ENCODE measurements at places on chromosomes 5 and 9.

DNA sequence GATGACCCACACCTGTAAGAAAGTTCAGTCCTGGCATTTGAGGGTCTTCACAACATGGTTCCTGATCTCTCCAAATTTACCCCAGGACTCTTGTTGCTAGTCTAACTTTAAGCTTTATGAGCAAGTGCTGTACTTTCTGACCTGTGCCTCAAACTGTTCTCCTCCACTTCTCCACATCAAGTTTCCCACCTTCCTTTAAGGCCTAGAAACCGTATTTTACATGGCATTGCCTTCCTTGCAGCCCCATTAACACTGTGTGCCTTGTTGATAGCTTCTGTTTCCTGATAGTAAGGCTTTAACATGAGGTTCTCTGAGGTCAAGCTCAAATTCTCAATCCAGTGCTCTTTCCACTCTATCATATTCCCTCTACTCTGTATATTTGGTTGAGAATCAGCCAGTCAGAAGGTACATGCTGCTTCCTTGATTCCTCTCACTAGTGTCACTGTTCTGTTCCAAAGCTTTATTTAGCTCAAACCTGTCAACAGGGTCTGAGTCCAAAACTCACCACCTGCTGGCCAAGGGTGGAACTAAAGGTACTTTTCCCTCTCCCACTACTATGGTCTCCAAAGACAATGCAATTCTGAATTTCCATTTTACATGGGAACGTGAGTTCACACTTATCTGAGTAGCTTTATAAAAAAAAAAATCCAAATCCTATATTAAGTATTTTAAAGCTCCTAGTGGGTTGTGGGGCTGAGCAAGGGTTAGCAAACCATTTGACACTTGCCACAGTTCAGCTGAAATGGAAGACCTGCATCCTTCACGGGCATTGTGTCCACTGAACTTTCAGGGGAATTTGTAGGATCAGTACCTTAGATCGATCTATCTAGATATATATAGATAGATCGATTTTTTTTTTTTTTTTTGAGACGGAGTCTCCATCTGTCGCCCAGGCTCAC, 21.1 kb downstream of the VCP start:
- no peak for DNase-seq

- no peak for DNase-seq
Observed at GRCh38 chr9:109440117-109440515, 58.0 kb downstream of the PTPN3 start.

GRCh38 chr5:139335811-139336210, 5.8 kb upstream of the PAIP2 start:
- no peak for DNase-seq

DNA sequence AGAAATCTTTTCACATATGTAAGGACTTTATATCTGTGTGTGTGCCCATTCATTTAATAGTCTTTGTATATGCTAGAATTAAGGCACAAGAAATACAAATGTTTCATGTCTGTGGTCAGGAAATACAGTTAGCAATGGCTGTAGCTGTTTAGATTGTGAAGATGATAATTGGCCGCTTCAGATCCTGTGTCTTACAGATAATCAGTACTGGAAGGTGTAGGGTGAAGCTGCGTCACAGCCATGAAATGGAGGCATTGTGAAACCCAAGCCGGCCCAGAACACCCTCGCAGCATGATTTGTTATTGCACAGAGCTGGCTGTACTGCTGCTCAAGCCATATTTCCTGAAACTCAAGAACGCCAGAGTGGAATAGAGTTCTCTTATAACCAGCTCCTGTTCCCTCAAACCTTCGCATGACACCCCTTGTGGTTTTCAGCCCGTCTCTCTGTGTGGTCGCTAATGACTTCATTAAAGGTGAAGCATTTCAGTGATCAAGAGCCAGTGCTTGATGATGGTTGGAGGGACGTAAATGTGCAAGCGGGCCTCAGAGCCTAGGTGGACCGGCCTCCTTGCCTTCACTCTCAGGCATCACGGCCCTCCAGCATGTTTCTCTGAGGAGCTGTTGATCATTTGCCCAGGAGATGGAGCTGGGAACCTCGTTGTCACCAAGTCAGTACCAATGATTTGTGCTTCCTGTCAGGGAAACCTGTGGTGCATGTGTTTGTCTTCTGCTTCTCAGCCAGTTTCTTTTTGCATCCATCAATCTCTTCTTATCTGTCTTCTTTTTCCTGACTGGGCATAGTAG, 80.1 kb downstream of the F2RL2 start:
- DNase-seq: no peak

DNA sequence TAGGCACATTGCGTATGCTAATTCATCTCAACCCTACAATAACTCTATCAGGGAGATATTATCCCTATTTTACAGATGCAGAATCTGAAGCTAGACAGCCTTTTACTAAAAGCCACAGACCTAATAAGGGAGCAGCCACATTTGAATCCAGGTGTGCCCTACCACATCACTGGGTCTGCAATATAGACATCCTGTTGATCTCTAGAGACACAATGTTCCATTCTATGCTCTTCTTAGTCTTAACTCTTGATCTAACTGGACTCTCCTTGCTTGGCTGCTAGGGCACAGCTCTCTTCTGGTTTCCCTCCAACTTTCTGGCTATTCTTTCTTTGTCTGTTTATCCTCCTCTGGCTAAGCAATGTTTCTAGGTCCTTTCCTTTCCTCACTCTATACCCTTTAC, 1.4 kb upstream of the SPATA6L start:
- no peak for DNase-seq

DNA sequence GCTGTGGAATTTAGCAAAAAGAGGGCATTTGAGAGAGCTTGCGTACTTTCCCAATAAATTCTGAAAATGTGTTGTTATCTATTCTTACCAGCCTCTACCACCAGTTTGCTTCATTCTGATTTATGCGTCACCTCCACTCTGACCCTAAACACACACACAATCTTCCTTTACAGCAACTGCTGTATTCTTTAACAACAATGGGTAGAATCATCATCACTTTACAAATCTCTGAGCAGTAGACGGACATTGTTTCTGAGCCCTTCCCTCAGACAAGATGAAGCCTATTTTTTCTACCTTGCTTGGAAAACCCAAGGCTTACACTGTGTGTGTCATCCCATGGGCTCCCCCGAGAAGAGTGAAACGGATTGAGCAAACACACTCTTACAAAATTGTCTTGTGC, 83.1 kb upstream of the RASA1 start:
- no peak for DNase-seq

DNA sequence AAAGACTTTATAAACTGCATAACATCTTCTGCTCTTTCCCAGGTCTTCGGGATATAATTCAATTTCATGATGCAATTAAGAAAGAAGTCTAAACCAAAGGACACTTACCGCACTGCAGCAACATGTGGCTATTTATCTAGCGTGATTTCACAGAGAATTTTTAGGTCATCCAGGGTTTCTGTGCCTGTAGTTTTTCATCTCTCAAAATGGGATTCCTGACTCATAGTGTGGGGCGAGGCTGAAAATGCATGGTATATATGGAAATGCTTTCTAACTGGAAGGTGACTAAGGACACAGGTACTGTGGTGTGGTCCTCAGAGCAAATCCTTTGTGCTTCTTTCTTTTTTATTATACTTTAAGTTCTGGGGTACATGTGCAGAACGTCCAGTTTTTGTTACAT, 557.7 kb upstream of the KLF4 start:
- DNase-seq: no peak

DNA sequence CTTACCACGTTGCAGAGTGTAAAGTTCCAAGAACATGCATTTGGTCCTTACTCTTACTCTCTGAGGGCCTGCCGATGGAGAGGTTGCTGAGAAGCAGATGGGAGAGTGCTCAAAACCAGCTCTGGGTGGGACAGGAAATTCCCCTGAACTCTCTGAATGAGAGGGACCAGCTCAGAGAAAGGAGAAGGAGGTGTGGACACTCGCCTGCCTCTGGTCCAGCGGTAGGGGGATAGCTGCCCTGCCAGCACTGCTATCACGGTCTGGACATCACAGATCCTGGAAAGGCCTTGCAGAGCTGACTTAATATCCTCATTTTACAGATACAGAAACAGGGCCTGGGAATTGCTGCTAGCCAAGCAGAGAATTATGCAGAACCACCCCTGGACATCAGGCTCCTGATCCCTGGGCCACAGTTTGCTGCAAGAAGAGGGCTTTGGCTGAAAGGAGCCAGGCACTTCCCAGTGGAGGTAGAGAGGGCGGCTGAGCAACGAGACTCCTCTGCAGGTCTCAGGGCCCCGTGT, 4.9 kb downstream of the TRAF1 start:
- no peak for DNase-seq

DNA sequence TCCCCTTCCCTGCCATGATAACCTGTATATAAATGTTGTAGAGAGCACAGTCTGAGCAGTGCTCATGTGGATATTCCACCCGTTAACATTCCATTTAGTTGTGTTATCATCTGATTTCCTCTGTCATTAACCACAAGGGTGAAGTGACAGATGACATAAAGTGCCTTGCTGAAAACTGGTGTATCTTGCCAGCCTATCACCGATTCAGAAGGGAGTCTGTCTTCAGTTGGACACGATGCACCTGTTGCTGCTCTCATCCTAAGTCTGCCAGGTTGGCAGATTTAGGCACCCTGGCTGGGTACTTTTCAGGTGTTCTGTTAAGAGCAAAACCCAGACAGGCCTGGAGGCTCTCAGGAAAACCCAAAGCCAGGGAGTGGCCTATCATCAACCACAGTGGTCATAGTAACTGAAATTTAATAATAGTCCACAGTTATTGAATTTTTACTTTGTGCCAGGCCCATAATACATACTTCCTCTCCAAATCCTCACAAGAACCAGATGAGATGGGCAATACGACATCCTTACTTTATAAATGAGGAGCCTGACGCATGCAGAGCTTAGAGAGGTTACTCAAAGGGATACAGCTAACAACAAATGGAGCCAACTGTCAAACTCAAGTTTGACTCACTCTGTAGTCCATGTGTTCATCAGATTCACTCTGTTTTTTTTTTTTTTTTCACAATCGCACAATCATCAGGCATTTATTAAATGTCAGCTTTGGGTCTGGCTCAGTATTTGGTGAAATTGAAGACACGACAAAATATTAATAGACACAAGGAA, 100.7 kb upstream of the SPRY4 start:
- no peak for DNase-seq

DNA sequence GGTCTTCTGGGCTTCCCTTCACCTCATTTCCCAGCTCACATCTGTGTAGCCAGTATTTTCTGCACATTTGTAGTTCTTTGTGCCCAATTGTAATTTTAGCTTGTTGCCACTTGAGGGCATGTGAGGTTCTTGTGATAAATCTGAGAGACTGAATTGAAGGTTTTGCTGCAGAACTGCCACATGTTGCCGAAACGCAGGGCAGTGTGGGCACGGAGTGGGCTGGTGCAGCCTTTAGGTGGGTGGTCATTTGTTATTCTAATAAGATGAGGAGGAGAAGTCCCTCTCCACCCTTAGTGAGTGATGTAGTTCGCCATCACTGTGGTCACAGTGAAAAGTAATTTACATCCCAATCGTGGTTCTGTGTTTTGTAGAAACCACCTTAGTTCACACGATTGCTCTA, 21.2 kb downstream of the OTULIN start:
- no peak for DNase-seq

DNA sequence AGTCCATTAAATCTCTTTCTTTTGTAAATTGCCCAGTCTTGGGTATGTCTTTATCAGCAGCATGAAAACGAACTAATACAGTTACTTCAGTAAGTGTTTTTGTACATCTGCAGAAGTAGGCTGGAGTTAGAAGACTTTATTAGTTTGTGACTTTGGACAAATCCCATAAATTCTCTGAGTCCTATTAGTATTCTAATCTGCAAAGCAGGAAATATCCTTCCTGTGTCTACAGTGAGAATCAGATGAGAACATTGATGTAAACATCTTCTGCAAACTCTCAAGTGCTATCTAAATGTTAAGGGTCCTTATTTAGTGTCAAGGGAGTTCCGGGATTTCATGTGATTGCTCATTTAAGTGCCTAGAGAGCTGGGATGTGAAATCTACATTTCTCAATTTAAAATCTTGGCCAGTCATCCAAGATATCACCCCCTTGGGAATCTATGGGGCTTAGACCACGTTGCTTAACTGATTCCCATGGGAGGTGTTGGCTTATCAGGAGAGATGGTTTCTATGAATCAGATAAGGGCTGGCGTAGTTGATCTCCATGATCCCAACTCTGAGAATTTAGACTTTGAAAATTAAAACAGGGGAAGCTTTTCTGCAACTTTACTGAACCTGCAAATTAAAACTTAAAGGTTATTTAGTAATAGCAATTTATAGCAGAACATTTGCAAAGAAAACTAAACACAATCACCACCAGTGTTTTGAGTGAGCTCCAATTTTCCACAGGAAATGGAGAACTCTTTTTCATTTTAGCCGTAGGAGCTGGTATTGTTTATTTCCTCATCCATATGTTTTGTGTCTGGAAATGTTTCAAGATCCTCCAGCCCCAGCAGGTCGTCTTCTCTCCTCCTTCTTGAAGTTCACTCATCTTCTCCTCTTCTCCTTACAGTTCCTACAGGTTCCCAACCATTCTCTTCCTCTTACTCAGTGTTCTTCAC, 241.6 kb upstream of the CD180 start:
- DNase-seq: no peak

GRCh38 chr9:84173961-84174360, 166.6 kb downstream of the SLC28A3 start:
- DNase-seq: no peak

GRCh38 chr5:99621772-99622681, 693.2 kb upstream of the CHD1 start:
- no peak for DNase-seq

GRCh38 chr5:180670586-180671359, 21.4 kb upstream of the FLT4 start:
- DNase-seq: no peak

DNA sequence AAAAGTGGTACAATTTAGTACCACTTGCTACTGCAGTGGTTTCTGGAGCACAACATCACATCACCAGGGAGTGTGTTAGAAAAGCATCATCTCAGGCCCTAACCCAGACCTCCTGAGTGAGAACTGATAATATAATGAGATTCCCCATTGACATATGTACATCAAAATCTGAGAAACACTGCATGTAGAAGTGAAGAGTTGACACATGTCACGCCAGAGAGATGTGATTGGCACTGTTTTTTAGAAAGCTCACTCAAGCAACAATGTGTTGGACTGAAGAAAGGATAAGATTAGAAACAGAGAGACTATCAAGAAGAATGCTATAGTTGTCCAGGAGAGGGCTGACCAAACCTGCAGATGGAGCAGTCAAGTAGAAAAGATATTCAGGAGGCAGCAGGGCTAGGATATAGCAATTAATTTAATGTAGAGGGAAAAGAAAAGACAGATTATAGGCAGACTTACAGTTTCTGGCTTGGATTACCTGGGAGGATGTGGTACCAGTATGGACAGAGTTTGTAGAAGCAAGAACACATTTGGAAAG, 324.4 kb upstream of the ADAMTSL1 start:
- DNase-seq: no peak

Measured in activated gamma-delta T cell (primary cell).